ENCODE measurements at places on chromosomes 7 and 10.

GRCh38 chr10:97584060-97584797 is at the start of gene HOGA1:
Gene HOGA1, plus strand, starts transcription at chr10:97584389. Its CDS starts 315 bp downstream, at chr10:97584704.
- no peak within 1 kb of the TSS for H3K4me3 ChIP-seq
- no peaks in the 10 kb centered on the region for H3K36me3 ChIP-seq
- no peaks in the 10 kb centered on the region for H3K27me3 ChIP-seq
- H3K27ac ChIP-seq, result peak within 1 kb of the TSS; percentile 25
- H3K4me1 ChIP-seq, result peaks cover 13% of the 10 kb centered on the region

DNA sequence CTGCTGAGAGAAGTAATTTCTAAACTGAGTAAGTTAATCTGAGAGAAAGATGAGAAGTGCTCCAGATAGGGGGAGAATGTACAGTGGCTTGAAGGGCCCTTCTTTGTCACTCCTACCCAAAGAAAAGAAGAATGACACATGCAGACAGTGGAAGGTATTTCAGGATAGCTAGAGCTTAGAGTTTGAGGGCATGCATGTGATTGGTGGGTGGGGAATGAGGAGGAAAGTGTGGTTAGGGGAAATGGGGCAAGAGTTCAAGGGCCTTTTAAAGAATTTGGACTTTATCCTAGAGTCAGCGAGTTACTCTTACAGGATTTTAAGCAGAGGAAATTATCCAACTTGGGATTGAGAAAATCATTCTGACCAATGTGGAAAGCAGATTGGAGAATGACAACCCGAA is 50.0 kb downstream of the ANLN start:
- H3K27ac ChIP-seq, result no peak overlapping the region
- no peaks in the 10 kb centered on the region for H3K4me1 ChIP-seq
- no peak overlapping the region for H3K4me3 ChIP-seq

DNA sequence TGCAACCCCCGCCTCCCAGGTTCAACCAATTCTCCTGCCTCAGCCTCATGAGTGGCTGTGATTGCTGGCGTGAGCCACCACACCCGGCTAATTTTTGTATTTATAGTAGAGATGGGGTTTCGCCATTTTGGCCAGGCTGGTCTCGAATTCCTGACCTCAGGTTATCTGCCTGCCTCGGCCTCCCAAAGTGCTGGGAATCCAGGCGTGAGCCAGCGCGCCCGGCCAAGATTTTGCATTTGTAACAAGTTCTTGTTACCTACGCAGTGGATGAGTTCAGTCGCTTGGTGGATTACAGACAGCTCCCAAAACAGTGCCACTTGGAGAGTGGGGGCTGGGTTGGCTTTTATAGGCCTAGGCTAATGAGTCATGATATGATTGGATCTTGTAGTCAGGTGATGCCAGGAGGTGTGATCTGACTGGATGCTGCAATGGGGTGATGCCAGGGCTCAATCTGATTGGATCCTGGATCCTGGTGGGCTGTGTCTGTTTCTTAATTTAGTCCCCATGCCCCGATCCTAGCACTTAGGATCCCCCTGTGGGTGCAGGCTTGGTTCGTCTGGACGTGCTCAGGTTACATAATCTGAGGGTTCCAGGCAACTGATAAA is 20.3 kb downstream of the SBDS start:
- no peaks in the 10 kb centered on the region for H3K36me3 ChIP-seq
- no peaks in the 10 kb centered on the region for H3K4me1 ChIP-seq
- no peak overlapping the region for H3K27ac ChIP-seq
- DNase-seq, result no peak
- H3K27me3 ChIP-seq, result no peaks in the 10 kb centered on the region
- H3K4me3 ChIP-seq, result no peak overlapping the region

GRCh38 chr7:130393841-130394411 is 13.6 kb downstream of the CPA1 start:
- no peaks in the 10 kb centered on the region for H3K4me1 ChIP-seq
- H3K27me3 ChIP-seq, result no peaks in the 10 kb centered on the region
- no peaks in the 10 kb centered on the region for H3K36me3 ChIP-seq
- H3K27ac ChIP-seq, result no peak overlapping the region
- H3K4me3 ChIP-seq, result no peak overlapping the region

GRCh38 chr7:149125863-149126661 is at the start of gene ZNF425:
Gene ZNF425, minus strand, starts transcription at chr7:149126324. Its CDS starts 111 bp downstream, at chr7:149126213.
- H3K36me3 ChIP-seq, result peaks cover 4% of the 10 kb centered on the region
- peak within 1 kb of the TSS; percentile 88 for H3K4me3 ChIP-seq
- H3K27ac ChIP-seq, result peak within 1 kb of the TSS; percentile 86
- DNase-seq, result peak; percentile 59
- no peaks in the 10 kb centered on the region for H3K27me3 ChIP-seq

- no peak for DNase-seq
- H3K4me1 ChIP-seq, result no peaks in the 10 kb centered on the region
- no peak overlapping the region for H3K4me3 ChIP-seq
- H3K27me3 ChIP-seq, result peaks cover 19% of the 10 kb centered on the region
These were observed 52.8 kb downstream of the CFAP46 start for GRCh38 chr10:132889556-132889955.

DNA sequence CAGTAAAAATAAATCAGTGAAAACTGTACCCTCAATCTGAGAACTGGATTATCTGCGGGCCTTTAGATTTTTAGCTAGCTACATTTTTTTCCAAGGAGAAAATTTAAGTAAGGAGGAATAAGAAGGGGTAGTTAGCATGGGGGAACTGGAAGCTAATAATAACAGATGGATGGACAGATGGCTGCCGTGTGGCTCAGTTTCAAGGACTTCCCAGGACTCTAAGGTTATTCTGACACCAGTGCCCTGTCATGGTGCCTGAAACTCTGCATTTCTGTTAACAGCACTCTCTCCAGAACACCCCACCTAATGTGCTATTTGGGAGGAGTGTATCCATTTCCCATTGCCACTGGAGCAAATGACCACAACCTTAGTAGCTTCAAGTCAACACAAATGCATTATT is 75.7 kb upstream of the PDE1C start:
- no peaks in the 10 kb centered on the region for H3K4me1 ChIP-seq
- no peaks in the 10 kb centered on the region for H3K27me3 ChIP-seq
- H3K36me3 ChIP-seq, result no peaks in the 10 kb centered on the region

DNA sequence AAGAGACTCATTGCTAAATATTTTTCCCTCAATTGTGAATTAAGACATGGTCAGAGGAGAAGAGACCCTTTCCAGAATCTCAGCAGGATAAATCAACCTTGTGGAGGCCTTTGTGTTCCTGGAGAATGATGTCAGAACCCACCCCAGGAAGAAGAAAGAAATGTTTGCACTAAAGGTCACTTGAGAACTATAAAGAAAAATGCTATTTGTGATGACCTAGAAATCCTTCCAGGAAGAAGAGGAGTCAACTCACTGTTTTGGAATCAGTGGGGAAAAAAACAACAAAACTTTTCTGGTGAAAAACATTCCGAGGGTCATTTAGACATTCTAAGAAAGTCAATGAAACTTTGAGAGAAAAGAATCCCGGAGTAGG is 129.1 kb upstream of the ANKRD1 start:
- no peak overlapping the region for H3K27ac ChIP-seq
- H3K4me1 ChIP-seq, result no peaks in the 10 kb centered on the region
- no peak overlapping the region for H3K4me3 ChIP-seq
- no peaks in the 10 kb centered on the region for H3K36me3 ChIP-seq
- peaks cover 4% of the 10 kb centered on the region for H3K27me3 ChIP-seq

DNA sequence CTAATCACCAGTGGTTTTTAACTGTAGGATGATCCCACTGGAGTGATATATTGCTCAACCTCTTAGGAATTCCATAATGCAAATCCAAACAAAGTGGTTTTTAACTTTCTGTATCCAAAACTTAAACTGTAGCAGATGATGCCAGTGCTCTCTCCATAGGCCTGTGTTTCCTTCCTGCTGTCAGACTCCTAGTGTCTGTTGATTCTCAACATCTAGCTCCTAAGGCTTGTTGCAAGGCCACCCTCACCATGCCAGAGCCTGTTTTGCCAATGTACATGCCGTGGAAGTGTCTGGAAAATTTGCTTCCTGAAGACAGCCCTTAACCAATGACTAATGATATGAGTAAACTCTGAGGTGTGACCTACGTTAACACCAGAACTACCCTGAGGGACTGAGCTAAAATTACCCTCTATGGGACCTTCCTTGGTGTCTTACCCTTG is 39.3 kb downstream of the C1GALT1 start:
- H3K36me3 ChIP-seq, result no peaks in the 10 kb centered on the region
- peak; percentile 72 for DNase-seq
- no peak overlapping the region for H3K4me3 ChIP-seq

- DNase-seq, result no peak
- H3K27me3 ChIP-seq, result no peaks in the 10 kb centered on the region
- H3K4me1 ChIP-seq, result no peaks in the 10 kb centered on the region
- no peaks in the 10 kb centered on the region for H3K36me3 ChIP-seq
- no peak overlapping the region for H3K4me3 ChIP-seq
These were observed 38.2 kb upstream of the CDK6 start for GRCh38 chr7:92874567-92874966.

DNA sequence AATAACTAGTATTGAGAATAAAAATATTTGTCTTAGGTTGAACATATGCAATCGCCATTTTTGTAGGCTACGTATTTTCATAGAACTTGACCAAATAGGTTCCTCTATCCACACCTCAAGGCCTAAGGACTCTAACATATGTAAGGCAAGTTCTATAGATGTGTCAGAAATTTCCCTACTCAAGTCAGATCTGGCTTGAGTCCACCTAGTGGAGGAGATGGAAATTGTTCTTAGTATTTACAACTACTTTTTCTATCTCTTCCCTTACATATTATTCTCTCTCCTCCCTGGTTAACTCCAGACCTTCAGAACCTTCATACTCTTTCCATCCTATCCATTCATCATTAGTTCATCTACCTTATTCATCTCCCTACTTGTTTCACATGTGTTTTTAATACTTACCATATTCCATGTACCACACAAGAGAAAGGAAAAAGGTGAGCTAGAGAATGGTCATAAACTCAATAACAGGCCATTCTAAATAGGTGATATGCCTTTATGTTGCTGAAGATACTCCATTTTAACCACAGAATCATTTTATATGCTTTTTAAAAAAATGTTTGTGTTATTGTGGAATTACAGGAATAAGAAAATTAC is 174.5 kb upstream of the HDAC9 start:
- H3K27me3 ChIP-seq, result no peaks in the 10 kb centered on the region
- no peaks in the 10 kb centered on the region for H3K4me1 ChIP-seq
- peak; percentile 38 for DNase-seq
- H3K27ac ChIP-seq, result no peak overlapping the region

- no peaks in the 10 kb centered on the region for H3K4me1 ChIP-seq
- DNase-seq, result no peak
- H3K4me3 ChIP-seq, result no peak overlapping the region
- H3K27ac ChIP-seq, result no peak overlapping the region
These were observed 281.1 kb upstream of the SP4 start for GRCh38 chr7:21146642-21147423.

GRCh38 chr10:47104151-47104605 is 192.9 kb downstream of the PTPN20 start:
- no peak overlapping the region for H3K27ac ChIP-seq
- H3K4me1 ChIP-seq, result no peaks in the 10 kb centered on the region
- H3K27me3 ChIP-seq, result no peaks in the 10 kb centered on the region
- H3K4me3 ChIP-seq, result no peak overlapping the region
- DNase-seq, result no peak
- H3K36me3 ChIP-seq, result no peaks in the 10 kb centered on the region

DNA sequence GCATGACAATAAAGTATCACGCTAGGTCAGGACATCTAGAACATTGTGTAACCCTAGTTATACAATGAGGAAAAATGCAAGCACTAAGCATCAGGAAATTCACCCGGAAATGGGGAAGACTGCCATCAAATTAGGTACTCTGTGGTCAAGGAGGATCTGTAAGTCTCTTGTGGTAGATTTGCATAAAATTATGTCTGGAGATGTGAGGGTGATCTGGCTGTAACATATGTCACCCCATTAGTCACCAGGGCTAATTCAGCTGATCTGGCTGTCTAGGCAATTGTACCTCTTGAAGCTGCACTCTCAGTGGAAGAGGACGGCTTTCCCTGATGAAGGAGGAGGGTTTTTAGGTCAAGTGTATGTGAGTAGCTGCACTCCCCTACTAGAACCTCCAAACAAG is 14.8 kb downstream of the AKR1D1 start:
- no peak for DNase-seq
- no peaks in the 10 kb centered on the region for H3K36me3 ChIP-seq
- no peak overlapping the region for H3K27ac ChIP-seq
- no peaks in the 10 kb centered on the region for H3K4me1 ChIP-seq

DNA sequence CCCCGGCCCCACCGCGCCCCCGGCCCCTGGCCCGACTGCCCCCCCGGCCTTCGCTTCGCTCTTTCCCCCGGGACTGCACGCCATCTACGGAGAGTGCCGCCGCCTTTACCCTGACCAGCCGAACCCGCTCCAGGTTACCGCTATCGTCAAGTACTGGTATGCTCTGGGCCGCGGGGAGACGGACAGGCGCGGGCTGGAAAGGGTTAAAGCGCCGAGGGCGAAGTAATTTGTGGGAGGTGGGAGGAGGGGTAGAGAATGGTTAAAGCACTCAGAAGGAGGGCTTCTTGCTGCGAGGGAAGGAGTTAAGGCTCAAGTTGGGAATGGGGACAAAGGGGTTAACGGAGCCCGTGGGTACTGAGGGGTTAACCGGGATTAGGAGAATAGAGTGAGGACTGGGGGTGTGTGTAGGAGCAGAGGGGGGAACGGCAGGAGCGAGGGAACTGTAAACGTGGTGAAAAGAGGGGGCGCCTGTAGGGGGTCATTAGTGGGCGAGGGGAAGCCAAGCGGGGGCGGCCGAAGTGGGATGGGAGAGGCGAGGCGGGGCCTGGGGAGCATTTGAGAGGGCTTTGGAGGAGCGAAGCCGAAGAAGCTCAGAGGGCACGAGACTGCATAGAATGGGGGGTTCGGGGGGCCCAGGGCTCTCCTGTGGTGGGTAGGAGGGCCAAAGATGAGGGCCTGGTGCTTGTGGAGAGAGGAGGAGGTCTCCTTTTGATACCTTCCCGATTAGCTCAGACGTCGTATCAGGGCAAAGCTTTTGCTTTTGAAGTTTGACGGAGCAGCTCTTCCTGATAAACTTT is 605 bp downstream of the SUFU start:
- peaks cover 10% of the 10 kb centered on the region for H3K36me3 ChIP-seq
- H3K4me1 ChIP-seq, result peaks cover 16% of the 10 kb centered on the region
- peak overlapping the region; percentile 95 for H3K4me3 ChIP-seq
- DNase-seq, result no peak
- H3K27me3 ChIP-seq, result no peaks in the 10 kb centered on the region
- peak overlapping the region; percentile 90 for H3K27ac ChIP-seq

GRCh38 chr7:107703872-107704271 is 40.1 kb upstream of the CBLL1 start:
- H3K27ac ChIP-seq, result no peak overlapping the region
- DNase-seq, result no peak
- H3K4me3 ChIP-seq, result no peak overlapping the region
- peaks cover 12% of the 10 kb centered on the region for H3K27me3 ChIP-seq

Data from Panc1 (cell line).